ENCODE measurements at places on chromosomes 13 and 19.

DNA sequence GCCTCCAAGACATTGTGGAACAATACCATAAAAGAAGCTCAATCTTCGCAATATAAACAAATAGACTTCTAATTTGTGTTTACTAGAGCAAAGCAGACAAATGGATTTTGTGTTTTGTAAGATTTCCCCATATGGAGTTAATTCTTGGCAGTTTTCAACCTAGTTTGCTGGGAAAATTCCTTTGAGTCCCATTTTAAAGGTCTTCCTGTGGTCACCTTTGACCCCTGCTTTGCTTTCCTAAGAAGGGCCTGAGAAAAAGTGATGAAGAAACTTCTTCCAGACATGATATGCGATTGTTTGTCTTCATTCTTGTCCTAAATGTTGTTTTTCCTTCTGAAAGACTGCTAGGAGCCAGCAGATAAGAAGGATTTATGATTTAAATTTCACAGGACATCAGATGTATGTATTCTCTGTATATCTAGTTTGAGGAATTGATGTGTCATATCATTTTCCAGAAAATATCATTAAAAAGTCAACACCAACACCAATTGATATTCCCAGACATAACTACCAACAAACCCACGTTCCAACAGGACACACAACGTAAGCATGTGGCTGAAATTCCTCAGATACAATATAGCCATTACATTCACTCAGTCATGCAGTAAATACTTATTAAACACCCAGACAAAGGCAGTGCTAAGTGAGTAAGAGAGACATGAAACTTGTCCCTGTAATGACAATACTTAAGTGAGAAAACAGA, 276.4 kb downstream of the LHFPL6 start:
- DNase-seq: no peak

DNA sequence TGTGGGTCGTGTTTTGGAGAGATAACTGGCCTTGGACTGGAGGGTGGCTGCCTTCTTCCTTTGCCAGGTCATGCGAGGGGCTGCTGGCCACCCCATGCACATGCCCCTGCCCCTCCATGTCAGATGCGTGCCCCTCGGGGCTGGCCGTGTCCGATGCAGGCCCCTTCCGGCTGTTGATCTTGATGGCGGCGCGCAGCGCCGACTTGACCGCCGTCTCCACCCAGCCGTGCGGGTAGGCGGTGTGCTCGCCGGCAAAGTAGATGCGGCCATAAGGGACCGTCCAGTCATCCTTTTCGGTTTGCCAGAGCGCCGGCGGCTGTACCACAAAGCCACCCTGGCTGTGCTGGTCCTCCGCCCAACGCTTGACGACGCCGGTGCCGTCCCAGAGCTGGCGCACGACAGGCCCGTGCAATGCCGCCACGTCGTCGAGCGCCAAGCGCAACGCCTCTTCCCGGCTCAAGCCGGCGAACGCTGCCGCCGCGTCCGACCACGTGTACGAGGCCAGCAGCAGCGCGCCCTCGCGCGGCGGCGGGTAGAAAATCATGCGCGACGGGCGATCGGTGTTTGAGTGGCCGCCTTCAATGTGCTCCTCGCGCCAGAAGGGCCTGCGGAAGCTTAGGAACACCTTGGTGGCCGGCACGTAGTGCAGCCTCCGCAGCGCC, 6.9 kb downstream of the IL4I1 start:
- peak; percentile 61 for DNase-seq

DNA sequence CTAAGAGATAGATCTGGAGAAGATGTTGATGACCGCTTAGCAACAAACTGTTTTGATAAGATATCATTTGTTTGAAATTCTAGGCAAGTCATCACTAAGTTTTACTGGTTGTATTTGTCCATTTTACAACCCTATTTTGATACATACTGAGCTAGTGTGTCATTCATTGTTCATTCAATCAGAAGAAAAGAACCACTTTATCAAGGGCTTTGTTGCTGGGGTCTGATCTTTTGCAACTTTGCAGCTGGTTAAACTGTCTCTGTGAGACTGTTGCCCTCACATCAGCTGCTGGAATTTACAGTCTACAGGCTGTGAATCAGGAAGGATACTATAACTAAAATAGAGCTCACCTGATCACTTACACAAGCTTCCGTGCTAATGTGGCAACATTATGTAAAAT, 290.5 kb downstream of the RFC3 start:
- no peak for DNase-seq

GRCh38 chr19:2374808-2375207, 14.7 kb downstream of the TMPRSS9 start:
- no peak for DNase-seq

GRCh38 chr19:15438124-15438496, 11.6 kb downstream of the WIZ start:
- DNase-seq: no peak

- no peak for DNase-seq
These were observed 1244.5 kb downstream of the PCDH9 start for GRCh38 chr13:65985612-65986011.

DNA sequence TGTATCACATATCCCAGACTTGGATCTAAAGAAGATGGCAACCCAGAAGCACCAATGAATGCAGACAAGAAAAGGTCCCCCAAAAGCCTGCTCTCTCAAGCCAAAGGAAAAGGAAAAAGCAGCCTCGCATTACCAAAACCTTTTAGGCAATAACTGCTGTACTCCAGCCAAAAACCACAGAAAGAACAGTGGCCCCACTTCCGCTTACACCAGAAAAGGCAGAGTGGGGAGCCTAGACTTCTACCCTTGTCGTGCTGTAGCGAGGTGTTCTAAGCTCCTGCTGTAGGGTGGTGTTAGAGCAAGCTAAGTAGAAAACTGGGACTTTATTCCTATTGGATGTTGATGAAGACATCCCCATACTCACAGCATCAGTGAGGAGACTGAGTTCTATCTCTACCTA, 244.0 kb upstream of the RXFP2 start:
- no peak for DNase-seq

GRCh38 chr13:23806874-23807526, 82.2 kb downstream of the MIPEP start:
- no peak for DNase-seq

DNA sequence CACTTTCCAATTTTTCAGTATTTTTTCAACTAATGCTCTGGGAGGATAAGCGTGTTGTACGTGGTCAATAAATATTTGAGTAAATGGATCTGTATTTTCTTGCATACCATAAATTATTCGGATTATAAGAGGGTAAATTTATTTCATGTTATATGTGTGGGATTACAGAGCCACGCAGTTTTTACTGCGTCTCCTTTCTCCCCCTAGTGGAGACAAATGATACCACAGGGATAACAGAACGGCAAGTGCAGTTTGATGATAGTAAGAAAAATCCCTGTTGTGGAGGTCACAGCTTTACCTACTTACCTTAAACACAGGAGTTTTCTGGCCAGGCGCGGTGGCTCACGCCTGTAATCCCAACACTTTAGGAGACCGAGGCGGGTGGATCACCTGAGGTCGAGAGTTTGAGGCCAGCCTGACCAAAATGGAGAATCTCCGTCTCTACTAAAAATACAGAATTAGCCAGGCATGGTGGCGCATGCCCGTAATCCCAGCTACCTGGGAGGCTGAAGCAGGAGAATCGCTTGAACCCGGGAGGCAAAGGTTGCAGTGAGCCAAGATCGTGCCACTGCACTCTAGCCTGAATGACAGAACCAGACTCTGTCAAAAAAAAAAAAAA, 16.8 kb downstream of the MBD3L2B start:
- peak; percentile 10 for DNase-seq

DNA sequence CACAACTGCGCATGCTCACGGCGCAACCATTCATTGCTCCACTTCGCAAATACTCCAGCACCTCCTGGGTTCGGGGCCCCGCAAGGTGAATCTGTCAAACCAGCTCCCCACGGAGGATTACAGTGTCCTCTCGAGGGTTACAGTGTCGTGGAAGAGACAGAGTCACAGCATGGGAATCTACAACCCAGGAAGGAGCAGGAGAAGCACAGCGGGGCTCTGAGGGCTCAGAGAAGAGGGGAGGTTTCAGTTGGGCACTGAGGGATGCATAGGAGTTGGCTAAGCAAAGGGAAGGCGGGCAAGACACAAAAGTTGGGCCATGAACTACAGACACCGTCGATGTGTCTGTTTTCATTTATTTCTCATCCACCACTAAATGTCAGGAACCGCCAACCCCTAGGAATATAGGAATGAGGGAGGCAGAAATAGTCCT, 1.0 kb upstream of the GTF2F1 start:
- no peak for DNase-seq

- DNase-seq: no peak
These were observed 6.9 kb upstream of the ZC3H13 start for GRCh38 chr13:46059405-46059804.

GRCh38 chr13:52600666-52601065, 41.6 kb upstream of the HNRNPA1L2 start:
- DNase-seq: no peak

GRCh38 chr13:24108615-24108965, 51.9 kb upstream of the SPATA13 start:
- DNase-seq: no peak

DNA sequence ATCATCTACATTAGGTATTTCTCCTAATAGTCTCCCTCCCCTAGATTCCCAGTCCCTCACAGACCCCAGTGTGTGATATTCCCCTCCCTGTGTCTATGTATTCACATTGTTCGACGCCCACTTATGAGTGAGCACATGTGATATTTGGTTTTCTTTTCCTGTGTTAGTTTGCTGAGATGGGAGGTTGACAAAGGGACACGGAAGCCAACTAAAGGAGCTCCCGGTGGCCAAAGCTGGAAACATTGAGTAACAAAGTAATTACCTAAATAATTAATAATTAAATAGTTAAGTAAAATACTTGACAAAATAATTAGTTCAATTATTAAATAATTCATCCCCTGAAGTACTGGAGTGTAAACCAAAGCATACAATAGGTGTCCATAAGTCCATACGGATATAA, 1.7 kb upstream of the PRR20A start:
- DNase-seq: no peak

DNA sequence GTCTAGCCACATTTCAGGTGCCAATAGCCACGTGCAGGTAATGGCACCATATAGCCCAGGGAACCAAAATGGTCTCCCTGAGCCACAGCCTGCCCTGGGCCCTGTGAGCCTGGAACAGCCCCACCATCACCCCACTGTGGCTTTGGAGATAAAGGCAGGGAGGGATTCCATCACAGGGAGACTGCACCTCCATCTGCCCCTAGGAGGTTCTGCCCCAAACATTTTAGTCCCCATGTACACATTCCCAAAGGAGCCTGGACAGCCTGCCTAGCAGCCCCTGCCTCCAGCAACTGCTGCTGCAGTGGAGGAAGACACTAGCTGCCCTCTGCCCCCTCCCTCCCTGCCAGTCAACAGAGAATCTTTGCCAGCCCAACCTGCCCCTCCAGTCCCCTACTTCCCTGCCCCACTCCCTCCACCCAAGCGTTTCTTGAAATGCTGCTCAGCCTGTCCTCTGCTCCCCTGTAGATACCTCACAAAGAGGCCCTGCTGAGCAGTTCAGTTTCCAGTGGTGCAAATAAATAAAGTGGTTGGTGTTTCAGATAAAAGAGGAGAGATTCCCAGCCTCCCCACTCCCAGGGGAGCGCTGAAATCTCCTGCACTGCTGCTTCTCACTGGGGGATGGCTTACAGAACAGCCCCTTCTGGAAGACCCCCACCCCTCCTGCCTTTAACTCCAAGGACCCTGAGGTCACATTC, 921.8 kb downstream of the UQCRFS1 start:
- no peak for DNase-seq

DNA sequence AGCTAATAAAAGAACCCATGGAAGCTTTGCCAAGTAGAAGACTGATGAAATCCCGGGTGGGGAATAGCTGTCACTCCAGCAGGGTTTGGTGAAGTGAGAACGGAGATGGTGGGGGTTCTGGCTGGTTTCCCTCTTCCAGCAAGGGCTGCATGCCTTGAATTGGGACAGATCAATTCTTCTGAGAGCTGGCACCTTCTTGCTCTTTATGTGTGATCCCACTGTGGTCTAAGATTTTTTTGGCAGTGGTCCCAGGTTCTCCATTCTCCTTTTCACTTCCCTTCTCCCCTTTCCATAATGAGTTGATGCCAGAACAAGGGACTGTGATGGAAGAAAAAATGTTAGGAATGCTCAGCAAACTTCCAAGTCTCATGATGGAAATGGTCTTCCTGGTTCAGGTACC, 50.0 kb downstream of the TNFSF11 start:
- DNase-seq: no peak

DNA sequence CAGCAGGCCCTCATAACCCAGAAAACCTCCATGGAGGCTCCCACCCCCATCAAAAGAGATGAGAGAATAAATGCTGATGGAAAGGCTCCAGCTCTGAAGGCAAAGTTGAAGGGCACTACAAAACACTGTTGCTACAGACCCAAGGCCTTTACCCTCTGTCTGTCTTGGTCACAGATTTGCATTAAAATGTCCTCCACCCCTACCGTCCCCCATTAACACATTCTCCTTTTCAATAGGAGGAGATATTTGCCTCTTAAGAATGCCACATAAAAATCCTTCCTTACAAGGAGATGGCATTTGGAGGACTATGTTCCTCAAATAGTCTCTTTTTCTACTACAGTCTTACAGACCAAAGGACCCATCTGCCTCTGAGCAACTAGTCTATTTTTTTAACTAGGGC, 361.5 kb downstream of the ENOX1 start:
- no peak for DNase-seq

DNA sequence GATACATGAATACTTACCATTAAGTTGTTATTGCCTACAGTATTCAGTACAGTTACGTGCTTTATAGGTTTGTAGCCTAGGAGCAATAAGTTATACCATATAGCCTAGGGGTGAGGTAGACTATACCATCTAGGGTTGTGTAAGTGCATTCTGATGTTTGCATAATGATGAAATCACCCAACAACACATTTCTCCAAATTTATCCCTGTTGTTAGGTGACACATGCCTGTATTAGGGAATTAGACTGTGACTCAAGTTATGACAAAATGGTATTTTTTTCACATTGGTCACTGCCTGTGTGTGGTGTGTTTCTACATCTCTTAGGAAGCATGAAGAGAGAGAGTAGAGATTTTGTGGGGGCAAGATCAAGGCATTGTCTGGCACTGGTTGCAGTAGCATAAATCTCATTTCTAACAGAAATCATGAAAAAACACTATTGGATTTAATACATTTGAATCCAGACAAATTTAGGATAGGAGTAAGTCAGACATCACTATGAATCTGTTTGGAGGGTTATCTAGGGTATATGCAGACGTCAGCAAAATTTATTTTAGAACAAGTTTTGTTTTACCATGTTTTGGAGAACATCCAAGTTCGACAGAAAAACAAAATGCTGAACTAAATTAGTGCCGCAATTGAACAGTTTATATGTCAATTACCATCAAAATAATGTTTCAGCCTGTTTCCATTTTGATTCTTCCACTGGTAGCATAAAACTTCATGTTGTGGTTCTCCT, 332.1 kb downstream of the LMO7 start:
- DNase-seq: no peak

- no peak for DNase-seq
These were observed 241.9 kb upstream of the IRS2 start for GRCh38 chr13:110028311-110028710.
